ENCODE measurements at places on chromosomes 5 and 9.

GRCh38 chr5:150055326-150056074 lies 30.9 kb downstream of the CSF1R start:
- no peak for DNase-seq

DNA sequence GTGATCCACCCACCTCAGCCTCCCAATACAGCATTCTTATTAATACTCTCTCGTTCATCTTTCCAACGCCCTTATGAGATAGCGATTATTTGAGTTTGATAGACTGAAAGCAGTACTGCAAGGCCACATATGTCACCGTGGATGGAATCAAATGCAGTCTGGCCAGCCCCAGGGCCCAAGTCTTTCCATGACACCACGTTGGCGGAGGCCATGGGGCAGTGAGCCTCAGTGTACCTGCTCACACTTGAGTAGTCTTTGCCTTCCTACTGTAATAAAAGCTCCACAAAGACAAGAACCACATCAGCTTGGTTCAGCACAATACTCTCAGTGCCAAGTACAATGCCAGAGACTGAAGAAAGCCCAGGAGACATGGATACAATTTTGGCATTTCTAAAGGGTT lies 88.5 kb downstream of the TTLL11 start:
- no peak for DNase-seq

DNA sequence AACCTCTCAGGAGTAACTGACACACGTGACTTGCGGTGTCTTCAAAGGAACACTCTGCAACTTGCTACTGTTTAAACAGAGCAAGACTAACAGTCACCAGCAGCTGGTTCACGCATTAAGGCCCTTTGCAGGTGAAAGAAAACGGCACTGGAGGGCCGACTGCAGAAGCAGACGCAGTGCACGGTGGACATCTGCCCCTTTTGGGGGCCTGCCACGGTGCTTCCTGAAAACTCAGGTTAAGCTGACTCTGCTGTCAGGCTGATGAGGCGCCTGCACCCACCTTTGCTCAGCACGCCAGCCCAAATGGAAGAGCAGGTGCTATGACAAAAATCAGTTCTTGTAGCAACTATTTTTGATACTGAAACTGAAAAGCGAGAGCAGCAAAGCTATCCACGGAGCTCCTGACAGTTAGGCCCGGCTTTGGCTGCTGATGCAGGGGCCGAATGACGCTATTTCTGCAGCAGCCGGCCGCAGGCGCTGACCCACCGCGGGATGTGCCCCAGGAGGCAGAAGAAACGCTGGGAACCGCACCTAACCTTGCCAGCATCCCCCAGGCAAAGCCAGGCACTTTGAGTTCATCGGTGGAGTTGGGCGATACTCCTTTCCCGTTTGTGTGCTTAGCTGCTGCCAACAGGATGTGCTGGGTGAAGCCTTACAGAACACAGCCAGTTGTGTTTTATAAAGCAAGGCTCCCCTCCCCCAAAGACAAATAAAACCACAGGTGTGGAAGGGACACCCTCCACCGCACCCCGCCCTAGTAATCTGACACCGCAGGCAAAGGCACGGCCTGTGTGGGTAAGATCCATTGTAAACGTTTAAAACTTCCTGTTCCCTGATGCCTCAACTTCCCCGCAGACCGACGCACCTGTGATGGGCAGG lies 21.1 kb upstream of the TERT start:
- peak; percentile 98 for DNase-seq

GRCh38 chr9:121125590-121125989 lies 50.8 kb downstream of the CNTRL start:
- DNase-seq, result no peak

- DNase-seq, result no peak
Measured at GRCh38 chr9:131105952-131106351, 9.6 kb downstream of the AIF1L start.

DNA sequence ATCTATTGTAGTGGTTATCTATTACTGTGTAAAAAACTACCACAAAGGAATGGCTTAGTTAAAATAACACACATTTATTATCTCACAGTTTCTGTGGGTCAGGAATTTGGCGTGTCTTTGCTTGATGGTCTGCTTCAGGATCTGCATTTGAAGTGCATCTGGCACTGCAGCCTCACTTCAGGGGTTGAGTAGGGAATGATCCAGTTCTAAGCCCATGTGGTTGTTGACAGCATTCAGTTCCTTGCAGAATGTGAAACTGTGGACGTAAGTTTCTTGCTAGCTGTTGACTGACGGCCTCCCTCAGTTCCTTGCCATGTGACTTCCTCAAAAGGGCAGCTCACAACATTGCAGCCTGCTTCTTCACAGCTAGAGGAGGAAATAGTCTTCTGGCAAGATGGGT lies 2.1 kb upstream of the OGN start:
- no peak for DNase-seq

DNA sequence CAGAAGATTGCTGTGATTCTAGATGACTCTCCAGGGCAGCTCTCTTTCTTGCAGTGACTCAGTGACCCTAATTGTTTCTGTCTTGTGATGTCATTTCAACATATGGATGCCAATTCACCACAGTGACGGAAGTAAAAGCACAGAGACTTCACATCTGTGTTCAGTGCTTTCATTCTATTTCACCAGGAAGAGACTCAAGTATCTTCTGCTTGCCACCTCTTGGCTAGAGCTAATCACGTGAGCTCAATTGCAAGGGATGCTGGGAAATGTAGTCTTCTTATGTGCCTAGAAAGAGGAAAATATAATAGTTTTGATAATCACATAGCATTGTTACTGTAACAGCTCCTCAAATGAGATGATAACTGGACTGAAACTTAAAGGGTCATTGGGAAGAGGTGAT lies 453.3 kb upstream of the KLF4 start:
- no peak for DNase-seq

- DNase-seq, result no peak
Measured at GRCh38 chr9:119526698-119527097, 157.5 kb upstream of the BRINP1 start.

DNA sequence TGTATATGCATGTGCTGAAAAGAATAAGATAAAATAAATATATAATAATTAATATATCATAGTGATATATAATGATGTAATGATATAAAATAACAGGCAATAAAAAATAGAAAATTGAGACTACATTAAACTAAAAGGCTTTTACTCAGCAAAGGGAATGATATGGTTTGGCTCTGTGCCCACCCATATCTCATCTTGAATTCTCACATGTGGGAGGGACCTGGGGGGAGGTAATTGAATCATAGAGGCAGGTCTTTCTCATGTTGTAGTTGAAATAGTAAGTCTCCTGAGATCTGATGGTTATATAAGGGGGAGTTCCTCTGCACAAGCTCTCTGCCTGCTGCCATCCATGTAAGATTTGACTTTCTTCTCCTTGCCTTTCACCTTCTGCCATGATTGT lies 1550.9 kb upstream of the CDH6 start:
- no peak for DNase-seq

GRCh38 chr5:29002481-29002880 lies 1964.1 kb upstream of the CDH9 start:
- no peak for DNase-seq

DNA sequence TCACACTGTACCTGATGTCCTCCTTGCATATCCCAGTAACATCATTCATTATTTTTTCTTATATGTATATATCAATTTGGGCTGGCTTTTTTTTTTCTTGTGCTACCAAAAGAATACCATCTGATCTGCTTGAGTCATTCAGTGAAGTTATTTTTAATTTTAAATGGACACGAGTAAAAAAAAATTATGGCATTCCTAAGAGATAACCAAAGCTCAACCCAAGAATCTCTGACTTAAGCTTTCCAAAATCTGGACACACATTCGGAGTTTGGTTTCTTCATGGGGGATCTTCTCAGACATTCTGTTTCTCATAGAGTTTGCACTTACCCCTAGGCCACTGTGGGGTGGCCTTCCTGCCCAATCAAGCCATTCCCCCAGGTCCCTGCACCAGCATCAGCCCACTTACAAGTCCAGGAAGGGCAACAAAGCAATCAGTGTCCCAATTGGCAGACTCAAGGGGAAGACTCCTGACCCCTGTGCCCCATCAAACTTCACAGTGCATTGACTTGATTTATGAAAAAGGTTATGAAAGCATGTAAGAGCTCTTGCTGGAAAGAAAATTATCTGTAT lies 49.2 kb upstream of the SPDL1 start:
- no peak for DNase-seq

DNA sequence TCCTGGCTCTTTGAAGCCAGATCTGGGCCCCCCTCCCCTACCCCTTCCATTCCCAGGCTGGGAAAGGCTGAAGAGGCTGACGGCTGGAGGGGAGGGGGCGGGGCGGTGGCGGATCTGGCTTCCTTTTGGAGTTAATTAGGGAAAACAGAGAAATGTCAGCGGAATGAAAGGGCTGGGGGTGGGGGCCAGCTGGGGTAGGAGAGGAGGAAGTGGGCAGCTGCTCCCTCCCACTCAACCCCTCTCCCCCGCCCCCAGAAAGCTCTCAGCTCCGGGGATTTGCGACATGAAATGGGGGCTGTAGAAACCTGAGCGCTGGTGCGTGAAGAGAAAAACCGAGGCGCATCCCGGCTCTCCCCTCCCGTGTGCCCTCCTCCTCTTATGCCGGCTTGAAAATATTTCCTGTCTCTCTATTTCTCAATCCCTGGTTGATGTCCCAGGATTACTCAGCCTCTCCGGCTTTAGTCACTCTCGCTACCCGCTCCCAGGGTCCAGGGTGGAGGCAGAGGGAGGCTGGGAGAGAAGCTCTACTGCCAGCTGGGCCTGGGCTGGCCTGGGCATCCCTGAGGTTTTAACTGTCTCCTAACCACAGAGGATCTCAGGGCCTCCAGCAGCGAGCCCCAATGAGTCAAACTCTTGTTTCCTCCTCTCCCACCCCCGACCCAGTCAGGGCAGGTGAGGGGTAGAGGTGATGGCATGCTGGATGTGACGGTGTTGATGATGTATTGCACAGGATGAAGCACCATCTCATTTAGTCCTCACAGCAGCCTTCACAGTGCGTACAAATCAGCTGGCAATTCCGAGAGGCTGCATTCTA lies 20.1 kb downstream of the PCDHGC5 start:
- peak; percentile 14 for DNase-seq

DNA sequence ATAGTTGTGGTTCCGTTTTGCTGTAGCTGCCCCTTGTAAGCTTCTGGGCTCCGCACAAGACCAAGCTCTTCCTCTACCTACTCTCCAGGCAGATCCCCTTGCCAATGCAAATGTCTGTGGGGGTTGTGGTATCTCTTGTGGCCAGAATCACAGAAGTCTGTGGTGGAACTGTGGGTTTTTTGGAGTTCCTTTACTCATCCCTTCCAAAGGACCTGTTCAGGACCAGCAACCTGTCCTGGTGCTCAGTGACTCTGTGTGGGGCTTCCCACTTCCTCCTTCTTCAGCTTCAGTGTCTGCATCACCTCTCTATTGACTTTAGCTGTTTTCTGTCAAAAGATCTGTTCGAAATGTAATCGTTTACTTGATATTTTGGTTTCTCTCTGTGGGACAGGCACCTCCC lies 441.3 kb upstream of the ADAMTSL1 start:
- no peak for DNase-seq

- DNase-seq, result no peak
Measured at GRCh38 chr5:170490381-170490780, 13.4 kb upstream of the KCNIP1 start.

- no peak for DNase-seq
Measured at GRCh38 chr5:115898656-115899055, 56.9 kb downstream of the AP3S1 start.

DNA sequence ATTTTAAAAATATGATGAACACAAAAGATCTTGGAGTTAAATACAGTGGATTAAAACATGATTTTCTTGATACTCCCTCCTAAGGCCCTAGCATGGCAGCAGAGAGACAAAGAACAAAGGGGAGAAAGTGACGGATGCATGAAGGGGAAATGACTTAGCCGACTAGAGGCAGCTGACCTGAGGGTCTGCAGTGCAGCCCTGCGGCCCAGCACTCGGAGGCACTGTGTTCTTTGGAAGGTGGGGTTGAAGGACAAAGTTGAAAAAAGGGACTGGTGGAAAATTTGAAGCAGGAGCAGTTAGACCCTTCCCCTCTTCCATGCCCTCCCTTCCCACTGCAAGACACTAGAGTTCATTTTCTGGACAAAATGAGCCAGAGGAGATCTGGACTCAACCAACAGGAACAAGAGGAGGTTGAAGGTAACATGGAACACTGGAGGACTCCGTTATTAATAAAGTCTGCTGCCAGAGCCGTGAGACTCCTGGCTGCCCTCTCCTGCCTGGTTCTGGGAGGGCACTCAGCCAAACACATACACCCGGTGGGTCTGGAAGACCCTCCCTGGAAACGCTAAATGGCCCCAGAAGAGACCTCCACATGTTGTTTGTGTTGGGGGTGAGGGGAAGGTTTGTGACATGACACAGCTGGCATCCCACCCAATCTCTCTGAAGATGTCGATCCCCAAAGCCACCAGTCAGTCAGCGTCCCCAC lies 98.1 kb downstream of the JMY start:
- DNase-seq, result no peak

DNA sequence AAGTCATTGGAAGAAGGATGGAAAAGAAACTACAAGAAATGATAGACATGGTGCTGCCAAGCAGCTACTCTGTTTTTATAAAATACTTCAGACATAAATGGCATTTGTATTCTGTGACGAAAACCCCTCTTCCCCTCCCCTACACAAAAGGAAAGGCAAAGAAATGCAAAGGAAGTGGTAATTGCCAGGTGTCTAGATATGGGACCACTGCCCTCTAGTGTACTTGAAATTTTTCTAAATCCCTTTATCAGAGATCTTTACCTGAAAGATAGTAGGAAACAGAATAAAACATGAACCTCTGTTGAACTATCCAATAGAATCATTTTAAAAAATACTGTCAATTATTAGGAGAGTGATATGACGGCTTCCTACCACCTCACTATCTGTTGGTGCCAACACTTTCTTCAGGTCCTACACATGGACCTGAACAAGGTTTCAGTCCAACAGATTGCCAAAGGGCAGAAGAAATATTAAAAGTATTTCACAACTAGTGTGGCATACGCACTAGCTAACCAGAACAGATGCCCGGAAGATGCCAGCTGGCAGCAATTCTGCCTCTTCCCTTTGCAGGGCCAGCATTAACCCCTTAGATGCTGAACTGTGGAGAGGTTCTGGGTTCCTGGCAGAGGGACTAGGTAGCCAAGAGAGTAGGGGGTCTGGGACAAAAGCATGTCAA lies 104.1 kb downstream of the TSSK1B start:
- no peak for DNase-seq

GRCh38 chr9:98707166-98708102 lies 1.3 kb downstream of the GABBR2 start:
- peak; percentile 66 for DNase-seq

GRCh38 chr9:115668521-115668920 lies 485.1 kb upstream of the PAPPA start:
- no peak for DNase-seq

DNA sequence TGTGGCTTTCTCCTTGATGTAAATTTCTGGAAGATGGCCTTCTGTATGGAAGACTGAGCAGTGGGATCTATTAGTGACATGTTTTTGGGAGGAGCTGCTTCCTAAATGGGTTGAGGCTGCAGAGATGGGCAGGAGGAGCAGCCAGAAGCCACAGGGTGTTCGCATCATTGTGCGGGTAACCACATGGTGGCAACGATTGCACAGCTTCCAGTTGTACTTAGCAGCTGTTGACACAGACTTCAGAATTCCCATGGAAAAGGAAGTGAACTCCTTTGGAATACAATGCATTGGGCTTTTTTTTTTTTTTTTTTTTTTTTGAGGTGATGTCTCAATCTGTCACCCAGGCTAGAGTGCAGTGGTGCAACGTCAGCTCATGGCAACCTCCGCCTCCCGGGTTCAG lies 297.3 kb downstream of the NR3C1 start:
- peak; percentile 24 for DNase-seq
